ENCODE measurements at places on chromosomes 6 and 20. TPM values are rescaled to one million over a fixed set of nuclear protein-coding genes. Genes with fewer than 3 reads are reported as not detected.

ALDH8A1 gene
- 0.46 TPM for total RNA-seq

C6orf58 gene
- total RNA-seq, result not detected

CUL9 gene
- 25.7 TPM for total RNA-seq

LAMA5 gene
- 54.0 TPM for total RNA-seq

TBX18 gene
- 25.9 TPM for total RNA-seq

PHACTR1 gene
- total RNA-seq, result 5.8 TPM

RAB44 gene
- total RNA-seq, result not detected

F13A1 gene
- total RNA-seq, result not detected

DAAM2 gene
- 0.04 TPM for total RNA-seq

GABRR1 gene
- total RNA-seq, result not detected

TOX2 gene
- total RNA-seq, result 2.4 TPM

FAM83C gene
- not detected for total RNA-seq

C20orf141 gene
- not detected for total RNA-seq

YTHDF1 gene
- total RNA-seq, result 25.5 TPM

FGD2 gene
- not detected for total RNA-seq

PKHD1 gene
- not detected for total RNA-seq

LY6G6D gene
- not detected for total RNA-seq

FAXC gene
- total RNA-seq, result 0.07 TPM

OR2B6 gene
- total RNA-seq, result not detected

GRM1 gene
- total RNA-seq, result under 0.01 TPM

TMEM200A gene
- not detected for total RNA-seq

MCHR2 gene
- not detected for total RNA-seq

TMEM151B gene
- 0.11 TPM for total RNA-seq

SLC17A4 gene
- not detected for total RNA-seq

NMBR gene
- 0.11 TPM for total RNA-seq

NNAT gene
- not detected for total RNA-seq

PPP1R3G gene
- 0.39 TPM for total RNA-seq

MLIP gene
- total RNA-seq, result 10.8 TPM

BCAS1 gene
- total RNA-seq, result not detected

BHLHE23 gene
- total RNA-seq, result not detected

IFT52 gene
- 32.4 TPM for total RNA-seq

CDC25B gene
- total RNA-seq, result 16.4 TPM

SLC22A7 gene
- not detected for total RNA-seq

EGFL8 gene
- 1.3 TPM for total RNA-seq

ULBP1 gene
- total RNA-seq, result 0.11 TPM

B4GALT5 gene
- 75.4 TPM for total RNA-seq

LINC00237 gene
- total RNA-seq, result not detected

LTA gene
- not detected for total RNA-seq

LHFPL5 gene
- total RNA-seq, result not detected

BPI gene
- not detected for total RNA-seq

HUS1B gene
- total RNA-seq, result 0.73 TPM

HDGFL1 gene
- total RNA-seq, result not detected

CRYBG1 gene
- total RNA-seq, result 19.8 TPM

CRISP1 gene
- total RNA-seq, result not detected

MTHFD1L gene
- 48.5 TPM for total RNA-seq

KCNQ5 gene
- total RNA-seq, result not detected

ANGPT4 gene
- total RNA-seq, result not detected

ADGRG6 gene
- total RNA-seq, result 10.0 TPM

MAPK13 gene
- 2.5 TPM for total RNA-seq

PRDM13 gene
- total RNA-seq, result not detected

PLEKHG1 gene
- 38.9 TPM for total RNA-seq

UCKL1 gene
- 28.9 TPM for total RNA-seq

C6orf52 gene
- 0.26 TPM for total RNA-seq

IMPG1 gene
- not detected for total RNA-seq

PNLDC1 gene
- 0.11 TPM for total RNA-seq

Measured in pulmonary artery endothelial cell (primary cell).